ENCODE measurements at places on chromosomes 16 and 17. TPM values are rescaled to one million over a fixed set of nuclear protein-coding genes. Genes with fewer than 3 reads are reported as not detected.

The RPRML gene
- total RNA-seq = not detected

The GLG1 gene
- total RNA-seq = 120 TPM

The SPNS2 gene
- total RNA-seq = not detected

The STX1B gene
- total RNA-seq = 0.86 TPM

The ABCC12 gene
- not detected for total RNA-seq

The SEZ6 gene
- total RNA-seq = 1.2 TPM

The KAT2A gene
- 19.9 TPM for total RNA-seq

The PROCA1 gene
- 0.18 TPM for total RNA-seq

The IL21R gene
- 36.2 TPM for total RNA-seq

The MEIOC gene
- not detected for total RNA-seq

The SLC12A3 gene
- total RNA-seq = not detected

The OR1A1 gene
- total RNA-seq = not detected

The KRTAP2-2 gene
- total RNA-seq = not detected

The WNT9B gene
- total RNA-seq = not detected

The DHRS11 gene
- total RNA-seq = 6.6 TPM

The TBX21 gene
- total RNA-seq = not detected

The NPB gene
- total RNA-seq = not detected

The RAB37 gene
- total RNA-seq = 0.53 TPM

The SKAP1 gene
- not detected for total RNA-seq

The KRTAP9-1 gene
- not detected for total RNA-seq

The OTOA gene
- not detected for total RNA-seq

The ATP2A1 gene
- total RNA-seq = not detected

The TNK1 gene
- total RNA-seq = 0.18 TPM

The FNDC8 gene
- total RNA-seq = not detected

The HEATR9 gene
- total RNA-seq = not detected

The HID1 gene
- under 0.01 TPM for total RNA-seq

The PABPN1L gene
- total RNA-seq = not detected

The SCGB1C2 gene
- total RNA-seq = not detected

The MEAK7 gene
- total RNA-seq = 36.0 TPM

The KRT14 gene
- total RNA-seq = not detected

The TMEM92 gene
- 0.89 TPM for total RNA-seq

The CACNB1 gene
- 5.0 TPM for total RNA-seq

The SRSF1 gene
- 194 TPM for total RNA-seq

The TAF1C gene
- total RNA-seq = 29.4 TPM

The TP53TG3E gene
- not detected for total RNA-seq

The FXR2 gene
- total RNA-seq = 38.8 TPM

The NR1D1 gene
- total RNA-seq = 4.9 TPM

The NPIPB9 gene
- not detected for total RNA-seq

The TBC1D3E gene
- total RNA-seq = not detected

The SLC2A4 gene
- total RNA-seq = not detected

The EVI2B gene
- total RNA-seq = 1.7 TPM

The ST6GALNAC2 gene
- total RNA-seq = 1.7 TPM

The RHBDL1 gene
- total RNA-seq = 2.7 TPM

The CYB561 gene
- 27.4 TPM for total RNA-seq

The ATP6V0C gene
- 48.4 TPM for total RNA-seq

The ABCC11 gene
- total RNA-seq = not detected

The ABCC6 gene
- total RNA-seq = 4.0 TPM

The GDPD1 gene
- 3.0 TPM for total RNA-seq

The CA7 gene
- not detected for total RNA-seq

The FOXL1 gene
- 11.7 TPM for total RNA-seq

The HOXB1 gene
- total RNA-seq = not detected

The HASPIN gene
- total RNA-seq = 5.8 TPM

The CYBC1 gene
- 123 TPM for total RNA-seq

All from myometrial cell (primary cell).